ENCODE measurements at places on chromosomes 5 and 9.

GRCh38 chr9:32590898-32591297, 17.9 kb upstream of the NDUFB6 start:
- DNase-seq: no peak

- no peak for DNase-seq
Observed at GRCh38 chr9:20562051-20562450, 60.2 kb downstream of the MLLT3 start.

DNA sequence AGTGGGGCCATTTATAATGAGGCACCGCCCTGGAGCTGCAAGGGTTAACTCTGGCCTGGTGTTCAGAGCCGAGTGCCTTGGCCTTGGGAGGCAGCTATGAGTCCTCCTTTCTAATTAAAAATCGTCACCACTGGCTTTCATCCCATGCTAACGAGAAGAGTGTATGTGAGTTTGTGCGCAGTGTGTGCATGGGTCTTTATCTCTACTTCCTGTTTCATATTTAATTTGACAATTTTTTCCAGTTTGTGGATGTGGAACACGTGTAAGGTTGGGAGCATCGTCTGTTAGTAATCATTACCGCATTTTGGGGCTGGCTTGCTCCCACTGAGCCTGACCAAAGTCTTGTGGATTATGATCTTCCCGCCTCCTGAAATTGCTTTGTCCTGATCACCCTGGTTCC, 76.4 kb downstream of the NDFIP1 start:
- DNase-seq: no peak

GRCh38 chr5:159972538-159973362, 36.2 kb upstream of the TTC1 start:
- DNase-seq: no peak

GRCh38 chr5:170105642-170106611, at the start of gene FOXI1:
TSS of gene FOXI1 (plus strand) at chr5:170105897. CDS start at chr5:170105958, 61 bp downstream.
- no peak for DNase-seq

DNA sequence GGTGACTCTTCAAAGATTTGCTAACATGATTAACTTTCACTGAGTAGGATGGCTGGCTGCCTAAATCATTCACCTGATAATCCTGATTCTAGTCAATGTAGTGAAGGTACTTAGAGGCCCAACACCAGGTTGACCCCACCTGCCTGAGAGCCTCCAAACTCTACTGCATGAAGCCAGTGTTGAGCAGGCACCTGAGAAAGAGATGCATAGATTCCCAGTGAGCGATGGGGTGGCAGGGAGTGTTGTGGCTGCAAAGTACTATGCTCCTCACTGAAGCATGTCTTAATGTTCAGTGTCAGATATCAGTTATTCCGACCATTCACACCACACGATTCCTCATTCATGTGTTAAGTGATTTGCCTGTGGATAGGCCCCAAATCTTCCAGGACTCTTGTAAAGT, 804.4 kb downstream of the TLE4 start:
- no peak for DNase-seq

DNA sequence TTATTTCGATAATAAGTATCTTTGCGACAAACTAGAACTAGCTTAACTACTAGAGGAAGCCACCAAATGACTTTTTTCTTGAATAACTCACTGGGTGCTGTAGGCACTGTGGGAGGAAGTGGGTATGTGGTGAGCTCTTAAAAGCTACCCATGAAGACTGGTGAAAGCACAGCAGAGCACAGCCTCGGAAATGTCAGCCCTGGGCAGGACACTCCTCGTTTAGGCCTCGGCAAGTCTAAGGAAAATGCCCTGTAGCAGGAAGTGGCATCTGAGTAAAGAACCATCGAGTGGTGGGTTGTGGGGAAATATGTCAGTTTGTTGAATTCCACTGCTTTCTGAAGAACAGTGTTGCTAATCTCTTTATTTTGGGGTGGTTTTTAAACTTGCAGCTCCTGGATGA, 44.0 kb upstream of the NCS1 start:
- DNase-seq: peak; percentile 47

GRCh38 chr9:15354713-15355112, 47.7 kb upstream of the TTC39B start:
- DNase-seq: no peak

Measured in activated naive CD4-positive, alpha-beta T cell treated with anti-CD3 and anti-CD28 coated beads, Interleukin-2, amount 50 U/mL, for 16 hours (primary cell).